NCI-H2081 (cell line): ENCODE measurements at places on chromosomes 16 and 17.
A peak's percentile ranks its signal among the peaks of the same experiment; 100 is the strongest.

GRCh38 chr17:2777242-2777867 lies 18.9 kb upstream of the RAP1GAP2 start:
- DNase-seq = no peak

DNA sequence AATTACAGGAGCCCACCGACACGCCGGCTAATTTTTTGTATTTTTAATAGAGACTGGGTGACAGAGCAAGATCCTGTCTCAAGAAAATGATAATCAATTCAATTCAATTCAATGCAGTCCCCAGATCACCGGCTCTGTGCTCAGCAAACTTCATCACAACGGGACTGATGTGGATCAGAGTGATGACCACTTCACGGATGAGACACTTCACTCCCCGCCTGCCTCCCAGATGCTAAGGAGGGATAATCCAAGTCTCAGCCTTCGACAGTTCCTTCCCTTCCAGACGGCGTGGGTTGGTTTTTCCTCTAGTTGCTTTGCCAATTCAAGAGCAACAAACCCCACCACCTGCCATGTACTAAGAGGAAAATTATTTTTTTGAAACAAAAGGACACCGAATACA lies 93.8 kb downstream of the ZDHHC7 start:
- no peak for DNase-seq

GRCh38 chr17:43813386-43813785 lies 19.6 kb downstream of the MPP3 start:
- DNase-seq = no peak

DNA sequence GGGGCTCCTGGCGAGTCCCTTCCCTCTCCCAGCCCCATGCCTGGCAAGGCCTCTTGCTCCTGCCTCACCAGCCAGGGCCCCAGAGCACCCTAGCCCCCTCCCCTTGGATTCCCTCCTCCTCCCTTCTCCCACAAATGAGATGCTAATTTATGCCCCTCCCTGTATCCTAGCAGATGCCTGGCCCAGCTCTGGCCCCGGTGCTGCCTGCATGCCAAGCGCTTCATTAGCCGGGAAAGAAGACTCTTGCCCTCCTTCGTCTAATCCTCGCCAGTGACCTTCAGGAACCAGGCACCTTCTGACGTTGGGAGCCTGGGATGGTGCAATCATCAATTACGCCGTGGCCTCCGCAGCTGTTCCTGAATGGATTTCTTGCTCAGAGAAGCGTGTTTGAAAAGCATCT lies 127.8 kb downstream of the SDK2 start:
- no peak for DNase-seq

- no peak for DNase-seq
These were observed 125.3 kb downstream of the FTO start for GRCh38 chr16:53829186-53829747.

GRCh38 chr16:24534620-24535019 lies 4.7 kb upstream of the RBBP6 start:
- DNase-seq = no peak

- no peak for DNase-seq
These were observed 53.7 kb downstream of the AMFR start for GRCh38 chr16:56371660-56371937.

GRCh38 chr16:2507665-2508064 lies 6.1 kb upstream of the ATP6V0C start:
- DNase-seq = no peak

- DNase-seq = no peak
These were observed 7.2 kb downstream of the GRB2 start for GRCh38 chr17:75398279-75398678.

GRCh38 chr16:12120982-12121652 lies 144.6 kb downstream of the SNX29 start:
- DNase-seq = no peak

GRCh38 chr17:37720989-37721388 lies 23.9 kb downstream of the HNF1B start:
- DNase-seq = peak; percentile 17

DNA sequence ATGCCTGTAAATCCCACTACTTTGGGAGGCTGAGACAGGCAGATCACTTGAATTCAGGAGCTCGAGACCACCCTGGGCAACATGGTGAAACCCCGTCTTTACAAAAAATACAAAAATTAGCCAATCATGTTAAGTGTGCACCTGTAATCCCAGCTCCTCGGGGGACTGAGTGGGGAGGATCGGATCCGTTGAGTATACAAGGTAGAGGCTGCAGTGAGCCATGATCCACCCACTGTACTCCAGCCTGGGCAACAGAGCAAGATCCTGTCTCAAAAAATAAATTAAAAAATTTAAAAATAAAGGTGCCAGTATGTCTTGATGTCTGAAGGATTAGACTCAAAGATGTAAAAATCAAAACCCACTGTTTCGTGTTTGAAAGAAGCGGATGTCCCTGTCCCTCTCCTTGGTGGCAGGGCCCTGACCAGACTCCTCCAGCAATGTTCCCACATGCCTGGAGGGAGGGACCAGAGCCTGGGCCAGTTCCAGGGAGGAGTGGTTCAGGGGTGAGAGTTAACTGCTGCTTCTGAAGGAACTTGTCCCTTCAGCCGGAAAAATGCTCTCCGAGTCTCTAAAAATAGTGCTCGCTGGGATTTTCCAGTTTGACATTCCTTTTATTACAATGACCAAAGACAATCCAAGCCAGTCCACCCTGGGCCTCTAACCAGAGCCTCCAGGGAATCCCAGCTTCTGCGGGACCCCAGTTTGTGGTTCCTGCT lies 9.4 kb upstream of the CMTM4 start:
- no peak for DNase-seq

- DNase-seq = no peak
These were observed 11.7 kb downstream of the ZFHX3 start for GRCh38 chr16:73036074-73036826.

DNA sequence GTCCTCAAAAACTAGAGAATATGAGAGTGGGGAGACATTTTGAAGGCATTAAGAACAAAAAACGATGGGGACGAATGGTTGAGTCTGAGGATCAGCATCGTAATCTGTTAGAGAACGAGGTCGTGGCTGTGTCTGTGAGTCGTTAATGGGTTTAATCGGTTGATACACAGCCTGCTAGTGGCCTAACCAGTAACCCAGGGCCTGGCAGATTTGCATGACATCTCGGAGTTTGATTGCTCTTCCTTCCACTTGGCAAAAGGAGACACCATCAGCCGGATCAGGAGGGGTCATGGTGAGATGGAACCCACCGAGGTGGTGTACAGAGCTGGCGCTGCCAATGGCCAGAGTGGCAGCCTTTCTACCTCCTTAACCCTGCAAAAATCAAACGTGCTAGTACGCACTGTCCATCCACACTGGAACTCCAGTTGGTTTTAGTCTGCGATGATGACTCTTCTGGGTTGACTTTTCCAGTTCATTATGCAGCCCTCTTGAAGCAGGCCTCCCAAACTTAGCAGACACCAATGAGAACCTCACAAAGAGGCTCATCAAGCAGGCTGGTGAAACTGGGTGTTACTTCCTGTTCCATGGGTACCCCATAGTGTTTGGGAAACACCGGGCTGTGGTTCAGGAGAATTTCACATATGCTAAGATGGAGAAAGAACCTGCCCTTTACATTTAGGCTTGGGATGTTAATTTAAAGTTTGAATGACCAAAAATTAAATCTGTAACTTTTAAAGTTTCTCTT lies 4.1 kb downstream of the HS3ST3B1 start:
- no peak for DNase-seq

GRCh38 chr16:9170470-9170869 lies 79.0 kb downstream of the HAPSTR1 start:
- DNase-seq = no peak

- DNase-seq = peak; percentile 1
These were observed 608 bp upstream of the COX10 start for GRCh38 chr17:14068542-14069250.

GRCh38 chr17:41049110-41049509 lies 2.0 kb upstream of the KRTAP2-1 start:
- DNase-seq = no peak

- DNase-seq = no peak
These were observed 37.1 kb downstream of the MRC2 start for GRCh38 chr17:62664336-62665120.

DNA sequence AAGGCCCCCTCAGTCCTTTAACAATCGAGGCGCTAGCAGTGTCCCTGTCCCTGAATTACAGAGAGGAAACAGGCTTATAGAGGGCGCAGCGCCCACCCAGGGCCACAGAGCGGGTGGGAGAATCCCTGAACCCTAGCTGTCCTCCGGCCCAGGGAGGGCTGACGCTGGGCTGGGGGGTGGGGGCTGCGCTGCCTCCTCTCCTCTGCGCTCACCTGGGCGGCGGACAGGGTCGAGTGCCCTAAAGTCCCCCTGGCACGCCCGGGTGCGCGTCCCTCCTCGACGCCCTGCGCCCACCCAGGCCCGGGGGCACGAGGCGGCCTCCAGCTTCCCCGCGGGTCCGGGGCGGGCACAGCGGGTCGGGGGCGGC lies 200.4 kb upstream of the N4BP1 start:
- DNase-seq = no peak

DNA sequence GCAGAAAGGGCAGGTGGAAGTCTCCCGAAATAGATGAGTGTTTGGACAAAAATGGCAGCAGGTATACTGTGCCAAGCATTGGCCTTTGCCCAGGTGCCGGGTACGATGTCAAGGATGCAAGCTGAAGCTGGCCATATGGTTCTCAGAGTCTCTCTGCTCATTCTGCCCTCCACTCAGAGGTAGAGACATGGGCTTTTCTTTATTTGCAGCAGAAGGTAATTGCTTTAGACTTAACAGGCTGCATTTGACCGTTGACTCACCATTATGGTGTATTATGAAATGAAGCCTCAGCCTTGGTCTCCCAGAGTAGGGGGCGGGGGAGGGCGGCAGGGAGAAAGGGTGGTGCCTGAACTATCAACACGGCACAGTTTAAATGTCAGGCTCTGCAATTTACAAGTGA lies 969.1 kb upstream of the EEF2KMT start:
- no peak for DNase-seq

DNA sequence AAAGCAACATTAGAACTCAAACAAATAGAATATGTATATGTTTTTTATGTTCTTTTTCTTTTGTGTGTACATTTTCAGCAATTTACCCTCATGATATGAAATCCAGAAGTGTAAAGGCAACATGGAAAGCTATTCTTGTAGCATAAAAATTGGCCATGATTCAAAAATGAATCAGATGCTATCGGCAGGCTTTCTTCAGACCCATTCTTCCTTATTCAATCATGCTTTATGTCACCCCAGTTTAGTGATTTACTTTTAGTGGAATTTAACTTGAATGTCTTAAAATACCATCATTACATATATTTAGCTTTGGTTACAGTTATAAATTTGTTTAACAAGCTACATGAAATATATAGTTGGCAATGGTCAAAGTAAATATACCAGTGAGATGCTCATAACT lies 21.4 kb upstream of the SMIM36 start:
- no peak for DNase-seq

DNA sequence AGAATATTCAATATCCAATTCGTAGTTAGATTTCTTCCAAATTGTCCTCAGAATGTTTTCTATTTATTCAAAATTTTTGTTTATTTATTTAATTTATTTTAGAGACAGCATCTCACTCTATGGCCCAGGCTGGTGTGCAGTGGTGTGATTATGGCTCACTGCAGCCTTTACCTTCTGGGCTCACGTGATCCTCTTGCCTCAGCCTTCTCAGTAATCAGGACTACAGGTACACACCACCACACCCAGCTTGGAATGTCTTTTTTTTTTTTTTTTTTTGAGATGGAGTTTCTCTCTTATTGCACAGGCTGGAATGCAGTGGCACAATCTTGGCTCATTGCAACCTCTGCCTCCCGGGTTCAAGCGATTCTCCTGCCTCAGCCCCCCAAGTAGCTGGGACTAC lies 3.5 kb upstream of the DRG2 start:
- DNase-seq = no peak

- DNase-seq = no peak
These were observed 78.8 kb upstream of the DOC2B start for GRCh38 chr17:260031-260791.

DNA sequence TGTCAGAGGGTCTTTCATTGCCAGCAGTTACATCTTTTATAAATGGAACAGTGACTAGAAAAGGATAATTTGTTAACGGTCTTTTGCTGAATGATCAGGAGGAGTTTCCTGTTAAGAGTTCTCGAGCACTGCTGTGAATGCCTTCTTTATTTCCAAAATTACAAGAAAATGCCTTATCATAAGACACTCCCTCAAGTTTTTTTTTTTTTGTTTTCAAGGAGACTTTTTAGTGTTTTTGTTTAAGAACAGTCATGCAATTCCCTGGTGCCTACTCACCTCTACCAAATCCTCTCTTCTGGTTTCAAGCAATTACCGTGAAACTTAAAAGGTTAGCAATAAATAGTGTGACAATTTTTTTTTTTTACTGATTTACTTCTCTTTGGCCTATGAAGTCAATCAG lies 19.0 kb upstream of the VWA3A start:
- no peak for DNase-seq

GRCh38 chr17:37047631-37048104 lies 98.9 kb downstream of the AATF start:
- peak; percentile 86 for DNase-seq

DNA sequence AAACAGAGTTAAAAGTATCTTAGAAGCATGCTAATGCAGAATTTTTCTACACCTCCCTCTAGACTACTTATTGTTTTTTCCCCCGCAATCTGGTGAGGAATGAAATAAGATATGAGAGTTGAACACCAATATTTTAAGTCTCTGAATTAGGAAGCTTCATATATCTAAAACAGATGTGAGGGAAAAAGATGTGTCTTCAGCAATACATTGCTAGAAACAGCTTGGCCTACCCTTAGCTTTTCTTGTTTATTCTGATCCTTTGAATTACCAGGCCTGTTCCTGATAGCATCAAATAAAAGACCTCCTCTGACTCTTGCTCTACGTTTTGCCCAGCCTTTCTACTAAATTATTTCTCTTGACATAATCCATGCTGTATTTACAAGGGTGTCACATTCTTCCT lies 221.8 kb downstream of the CDH11 start:
- no peak for DNase-seq

DNA sequence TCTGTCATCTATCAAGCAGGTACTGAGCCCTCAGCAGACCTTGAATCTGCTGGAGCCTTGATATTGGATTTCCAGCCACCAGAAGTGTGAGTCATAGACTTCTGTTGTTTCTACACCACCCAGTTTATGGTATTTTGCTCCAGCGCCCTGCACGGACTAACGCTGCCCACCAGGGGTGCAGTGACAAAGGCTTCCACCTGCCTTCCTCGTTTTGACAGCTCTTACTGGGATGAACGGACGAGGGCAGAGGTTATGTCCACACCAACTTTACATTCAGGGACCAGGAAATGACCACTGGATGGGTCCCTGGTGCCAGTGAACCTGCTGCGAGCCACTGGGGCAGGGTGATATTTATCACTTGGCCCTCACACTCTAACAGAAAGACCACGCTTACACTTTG lies 66.6 kb upstream of the CBX4 start:
- DNase-seq = peak; percentile 21

- peak; percentile 4 for DNase-seq
These were observed 536.3 kb upstream of the EEF2KMT start for GRCh38 chr16:5633845-5634440.

- no peak for DNase-seq
These were observed 130.6 kb downstream of the NLK start for GRCh38 chr17:28173031-28173561.

GRCh38 chr17:79877041-79877440 lies 37.8 kb upstream of the CBX4 start:
- DNase-seq = no peak
